ENCODE measurements at places on chromosomes 6 and 20.

GRCh38 chr6:44925100-44925739 lies 402.9 kb upstream of the RUNX2 start:
- no peaks in the 10 kb centered on the region for H3K27me3 ChIP-seq
- no peak for DNase-seq
- H3K27ac ChIP-seq, result no peak overlapping the region
- H3K4me3 ChIP-seq, result no peak overlapping the region

DNA sequence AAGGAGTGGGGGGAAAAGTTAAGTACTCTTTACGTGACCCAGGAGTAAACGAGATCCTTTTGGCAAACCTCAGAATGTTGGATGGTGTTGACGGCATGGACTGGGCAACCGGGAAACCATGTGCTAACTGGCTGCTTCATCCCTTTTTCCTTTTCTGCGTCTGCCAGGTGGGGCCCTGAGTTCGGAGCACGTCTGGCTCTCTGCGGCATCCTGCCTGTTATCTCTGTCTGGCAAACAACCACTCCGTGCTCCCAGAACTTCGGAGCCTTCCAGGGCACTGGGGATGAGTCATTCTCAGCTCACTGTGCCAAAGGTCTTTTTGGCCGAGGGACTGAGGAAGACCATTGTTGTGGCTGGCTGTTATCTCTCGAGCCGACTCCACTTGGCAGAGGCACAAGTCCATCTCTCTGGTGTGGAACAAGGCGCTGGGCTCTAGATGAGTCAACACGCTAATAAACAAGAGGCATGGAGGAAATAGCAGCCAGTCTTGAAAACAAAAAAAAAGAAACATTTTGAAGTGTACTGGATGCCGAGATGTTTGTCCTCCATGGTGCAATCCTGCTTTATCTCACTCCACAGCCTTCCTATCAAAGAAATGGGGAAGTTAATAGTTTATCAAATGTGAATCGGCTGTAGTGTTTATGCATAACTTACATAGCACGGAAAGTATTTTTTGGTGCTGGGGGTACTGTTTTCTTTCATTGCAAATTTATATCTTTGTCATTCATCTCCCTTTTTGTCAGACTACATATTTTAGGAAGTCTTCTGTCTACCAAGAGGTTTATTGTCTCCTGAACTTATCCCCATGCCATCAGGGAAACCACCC lies 64.6 kb upstream of the TXNDC5 start:
- peaks cover 32% of the 10 kb centered on the region for H3K4me1 ChIP-seq
- H3K27me3 ChIP-seq, result no peaks in the 10 kb centered on the region
- peak; percentile 92 for DNase-seq

DNA sequence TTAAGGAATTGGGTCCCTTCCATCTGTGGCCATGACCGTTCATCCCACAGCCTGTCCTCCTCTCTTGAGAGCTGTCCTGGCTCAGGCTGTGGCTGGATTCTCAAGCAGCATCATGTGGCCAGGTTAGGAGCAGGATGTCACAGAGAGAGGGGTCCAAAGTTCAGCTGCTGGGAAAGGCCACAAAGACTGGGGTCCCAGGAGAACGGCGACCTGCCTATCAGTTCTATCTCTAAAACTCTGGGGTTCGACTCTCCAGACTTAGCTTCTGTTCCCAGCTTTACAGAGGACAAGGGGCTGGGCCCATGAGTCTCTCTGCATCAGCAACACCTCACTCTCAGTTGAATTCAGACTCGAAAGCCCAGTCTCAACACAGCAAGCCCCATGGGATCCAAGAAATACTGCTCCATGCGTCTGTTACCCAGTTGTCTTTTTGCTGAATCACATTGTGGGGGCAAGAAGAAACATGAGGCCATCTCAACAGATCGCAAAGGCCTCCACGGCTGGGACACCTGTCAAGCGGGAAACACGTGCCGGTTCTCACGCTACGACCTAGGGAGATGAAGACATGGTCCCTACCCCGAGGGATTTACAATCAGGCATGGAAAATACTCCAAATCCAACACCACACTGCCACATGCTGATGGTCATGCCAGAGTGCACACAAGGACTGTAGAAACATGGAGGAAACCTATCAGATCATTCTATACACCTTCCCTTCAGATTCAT lies 95.4 kb downstream of the SLC22A23 start:
- H3K4me1 ChIP-seq, result peaks cover 45% of the 10 kb centered on the region
- no peak overlapping the region for H3K27ac ChIP-seq
- no peaks in the 10 kb centered on the region for H3K27me3 ChIP-seq
- no peak for DNase-seq

GRCh38 chr6:30055513-30055912 lies 5.6 kb upstream of the POLR1H start:
- H3K4me1 ChIP-seq, result peaks cover 9% of the 10 kb centered on the region
- no peak overlapping the region for H3K4me3 ChIP-seq
- no peaks in the 10 kb centered on the region for H3K27me3 ChIP-seq
- no peak overlapping the region for H3K27ac ChIP-seq
- no peak for DNase-seq

- no peaks in the 10 kb centered on the region for H3K4me1 ChIP-seq
- no peak overlapping the region for H3K4me3 ChIP-seq
- no peak overlapping the region for H3K27ac ChIP-seq
- no peaks in the 10 kb centered on the region for H3K36me3 ChIP-seq
Observed at GRCh38 chr6:74277777-74278186, 581.8 kb downstream of the CD109 start.

- H3K27me3 ChIP-seq, result no peaks in the 10 kb centered on the region
- H3K36me3 ChIP-seq, result no peaks in the 10 kb centered on the region
- no peak overlapping the region for H3K4me3 ChIP-seq
- no peak for DNase-seq
Observed at GRCh38 chr6:12590901-12591300, 125.7 kb upstream of the PHACTR1 start.

- H3K36me3 ChIP-seq, result no peaks in the 10 kb centered on the region
- no peak overlapping the region for H3K27ac ChIP-seq
- H3K27me3 ChIP-seq, result no peaks in the 10 kb centered on the region
- no peak for DNase-seq
- no peak overlapping the region for H3K4me3 ChIP-seq
Observed at GRCh38 chr6:14511061-14511586, 393.6 kb downstream of the CD83 start.

- H3K36me3 ChIP-seq, result no peaks in the 10 kb centered on the region
- H3K4me1 ChIP-seq, result peaks cover 30% of the 10 kb centered on the region
- H3K27me3 ChIP-seq, result no peaks in the 10 kb centered on the region
- H3K4me3 ChIP-seq, result no peak overlapping the region
Observed at GRCh38 chr6:111980143-111980542, 73.8 kb upstream of the CCN6 start.

DNA sequence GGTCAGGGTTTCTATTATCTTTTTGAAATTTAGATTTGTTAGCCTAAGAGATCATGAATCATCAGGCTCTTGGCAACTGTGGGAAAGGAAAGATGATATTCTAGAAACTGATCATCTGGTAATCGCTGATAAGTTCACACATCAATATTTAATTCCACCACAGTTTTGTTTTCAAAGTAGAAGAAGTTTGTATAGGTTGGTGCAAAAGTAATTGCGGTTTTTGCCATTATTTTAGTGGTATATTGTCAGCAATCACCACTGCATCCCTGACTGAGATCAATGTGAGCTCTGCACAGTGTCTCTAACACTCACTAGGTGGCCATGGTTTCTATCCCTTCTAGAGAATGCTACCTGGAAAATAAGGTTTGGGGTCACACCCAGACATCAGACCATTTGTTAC lies 17.0 kb upstream of the PXDC1 start:
- H3K4me1 ChIP-seq, result no peaks in the 10 kb centered on the region
- no peaks in the 10 kb centered on the region for H3K27me3 ChIP-seq
- DNase-seq, result no peak
- no peak overlapping the region for H3K4me3 ChIP-seq

GRCh38 chr6:167826896-167827582 lies at the start of gene AFDN:
Gene AFDN (plus strand): TSS chr6:167826911. CDS start chr6:167827133, 222 bp downstream.
- H3K4me3 ChIP-seq, result peak within 1 kb of the TSS; percentile 97
- DNase-seq, result peak; percentile 46
- peak within 1 kb of the TSS; percentile 60 for H3K27ac ChIP-seq
- H3K27me3 ChIP-seq, result no peaks in the 10 kb centered on the region
- peaks cover 37% of the 10 kb centered on the region for H3K4me1 ChIP-seq

DNA sequence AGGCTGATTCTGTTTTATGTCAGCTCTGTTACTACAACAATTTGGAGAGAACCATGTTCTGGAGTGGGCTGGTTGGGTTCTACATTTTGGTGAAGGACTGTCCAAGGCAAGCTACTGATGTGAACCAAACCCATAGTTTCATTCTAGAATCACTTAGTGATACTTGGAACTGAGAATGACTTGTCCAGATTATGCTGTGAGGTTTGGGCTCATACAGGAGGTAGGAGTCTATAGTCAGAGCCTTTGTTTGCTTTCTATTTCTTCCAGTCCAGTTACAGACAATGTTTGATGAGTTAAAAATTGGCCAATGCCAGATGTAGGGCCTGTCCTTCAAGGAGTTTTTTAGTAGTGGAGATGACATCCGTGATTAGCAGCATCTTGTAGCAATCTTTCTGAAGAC lies 97.9 kb downstream of the LRRC1 start:
- no peak overlapping the region for H3K27ac ChIP-seq
- no peak for DNase-seq
- peaks cover 8% of the 10 kb centered on the region for H3K4me1 ChIP-seq
- H3K27me3 ChIP-seq, result no peaks in the 10 kb centered on the region
- H3K36me3 ChIP-seq, result 0 out of 2 replicates have a peak, but pooled peaks cover 8% of the 10 kb centered on the region

- H3K27ac ChIP-seq, result no peak overlapping the region
- no peaks in the 10 kb centered on the region for H3K4me1 ChIP-seq
- H3K4me3 ChIP-seq, result no peak overlapping the region
- H3K36me3 ChIP-seq, result no peaks in the 10 kb centered on the region
Observed at GRCh38 chr6:150691463-150691862, 91.8 kb downstream of the PLEKHG1 start.

DNA sequence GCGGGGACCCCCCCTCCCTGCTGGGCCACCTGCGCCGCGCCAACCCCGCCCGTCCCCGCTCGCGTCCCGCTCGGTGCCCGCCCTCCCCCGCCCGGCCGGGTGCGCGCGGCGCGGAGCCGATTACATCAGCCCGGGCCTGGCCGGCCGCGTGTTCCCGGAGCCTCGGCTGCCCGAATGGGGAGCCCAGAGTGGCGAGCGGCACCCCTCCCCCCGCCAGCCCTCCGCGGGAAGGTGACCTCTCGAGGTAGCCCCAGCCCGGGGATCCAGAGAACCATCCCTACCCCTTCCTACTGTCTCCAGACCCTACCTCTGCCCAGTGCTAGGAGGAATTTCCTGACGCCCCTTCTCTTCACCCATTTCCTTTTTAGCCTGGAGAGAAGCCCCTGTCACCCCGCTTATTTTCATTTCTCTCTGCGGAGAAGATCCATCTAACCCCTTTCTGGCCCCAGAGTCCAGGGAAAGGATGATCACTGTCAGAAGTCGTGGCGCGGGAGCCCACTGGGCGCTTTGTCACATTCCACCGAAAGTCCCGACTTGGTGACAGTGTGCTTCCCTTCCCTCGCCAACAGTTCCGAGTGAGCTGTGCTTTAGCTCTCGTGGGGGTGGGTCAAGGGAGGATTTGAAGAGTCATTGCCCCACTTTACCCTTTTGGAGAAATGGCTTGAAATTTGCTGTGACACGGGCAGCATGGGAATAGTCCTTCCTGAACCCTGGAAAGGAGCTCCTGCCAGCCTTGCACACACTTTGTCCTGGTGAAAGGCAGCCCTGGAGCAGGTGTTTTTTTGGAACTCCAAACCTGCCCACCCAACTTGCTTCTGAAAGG lies 2.1 kb downstream of the VEGFA start:
- no peaks in the 10 kb centered on the region for H3K27me3 ChIP-seq
- peak overlapping the region; percentile 94 for H3K27ac ChIP-seq
- peak; percentile 69 for DNase-seq
- peaks cover 48% of the 10 kb centered on the region for H3K36me3 ChIP-seq
- peaks cover 35% of the 10 kb centered on the region for H3K4me1 ChIP-seq

DNA sequence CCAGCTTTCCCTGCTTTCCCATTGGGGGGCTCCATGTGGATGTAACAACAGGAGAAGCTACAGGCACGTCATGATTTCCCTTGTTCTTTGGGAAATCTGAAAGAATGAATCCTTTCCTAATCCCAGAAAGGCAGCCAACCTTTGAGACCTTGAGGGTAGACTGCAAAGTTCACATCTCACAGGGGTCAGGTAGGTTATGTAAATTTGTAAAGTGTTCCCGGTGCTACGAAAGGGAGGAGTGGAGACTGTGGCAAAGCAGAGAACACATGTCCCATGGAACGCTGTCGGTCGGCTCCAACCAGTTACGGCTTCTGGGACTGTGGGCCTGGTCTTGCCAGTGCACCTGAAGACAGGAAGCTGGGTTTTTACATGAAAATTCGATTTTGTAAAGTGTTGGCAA lies 85.1 kb downstream of the RSPH3 start:
- H3K27me3 ChIP-seq, result no peaks in the 10 kb centered on the region
- no peak overlapping the region for H3K4me3 ChIP-seq

- H3K4me3 ChIP-seq, result no peak overlapping the region
- DNase-seq, result no peak
- H3K36me3 ChIP-seq, result no peaks in the 10 kb centered on the region
- no peak overlapping the region for H3K27ac ChIP-seq
- H3K4me1 ChIP-seq, result no peaks in the 10 kb centered on the region
Observed at GRCh38 chr6:161833099-161833860, 559.4 kb upstream of the AGPAT4 start.

DNA sequence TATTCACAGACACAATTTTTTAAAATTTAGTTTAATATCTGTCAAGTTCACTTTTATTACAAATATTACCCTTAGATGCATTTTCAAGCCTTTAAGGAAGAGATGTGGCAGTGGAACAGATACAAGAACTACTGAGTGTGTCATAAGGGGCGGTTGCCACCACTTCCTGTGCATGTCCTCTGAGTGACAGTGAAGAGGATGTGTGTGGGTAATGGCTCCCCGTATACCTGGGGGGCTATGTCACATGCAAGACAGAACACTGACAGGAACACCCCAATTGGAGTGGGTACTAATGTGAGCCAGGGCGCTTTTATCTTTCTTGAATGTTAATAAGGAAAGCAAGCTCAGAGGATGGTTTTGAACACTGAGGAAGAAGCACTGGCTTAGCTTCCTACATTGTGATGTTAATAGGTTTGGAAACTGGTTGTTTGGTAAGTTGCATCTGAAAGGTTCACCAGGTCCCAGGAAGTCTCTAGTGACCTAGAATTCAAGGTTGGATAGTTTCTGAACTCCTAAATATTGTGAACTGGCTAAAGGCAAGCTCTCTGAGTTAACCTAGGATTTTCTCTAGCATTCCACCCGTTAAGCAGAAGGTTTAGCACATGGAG lies 83.4 kb upstream of the ASF1A start:
- H3K27ac ChIP-seq, result no peak overlapping the region
- H3K27me3 ChIP-seq, result no peaks in the 10 kb centered on the region
- H3K4me3 ChIP-seq, result no peak overlapping the region
- peaks cover 4% of the 10 kb centered on the region for H3K36me3 ChIP-seq

DNA sequence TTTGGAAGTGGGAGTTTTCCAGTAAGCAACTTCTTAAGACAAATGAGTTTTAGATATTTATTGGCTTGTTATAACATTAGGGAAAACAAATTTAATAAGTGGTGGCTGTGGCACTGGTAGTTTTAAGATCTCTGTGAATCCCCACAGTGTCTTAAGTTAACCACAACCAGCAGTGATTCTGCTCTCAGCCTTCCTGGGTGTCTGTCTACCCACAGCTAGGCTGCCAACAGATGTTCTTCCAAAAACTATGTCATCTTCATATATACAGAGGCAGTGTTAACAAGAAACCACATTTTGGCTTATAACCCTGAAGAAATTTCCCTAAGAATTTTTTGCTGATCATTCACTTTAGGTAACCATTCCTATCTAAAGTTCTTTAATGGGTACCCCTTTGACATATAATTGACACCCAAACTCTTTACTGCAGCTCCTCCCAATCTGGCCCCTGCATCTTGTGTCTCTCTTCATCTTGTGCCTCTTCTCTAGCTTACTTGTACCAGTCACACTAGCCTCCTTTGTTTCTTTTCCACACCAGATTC lies 52.7 kb downstream of the TOP1 start:
- H3K36me3 ChIP-seq, result peaks cover 62% of the 10 kb centered on the region
- H3K27me3 ChIP-seq, result no peaks in the 10 kb centered on the region
- peaks cover 32% of the 10 kb centered on the region for H3K4me1 ChIP-seq
- H3K27ac ChIP-seq, result no peak overlapping the region
